Right lobe of liver (tissue), 6 donors: ENCODE measurements at places on chromosomes 1 and 21.

DNA sequence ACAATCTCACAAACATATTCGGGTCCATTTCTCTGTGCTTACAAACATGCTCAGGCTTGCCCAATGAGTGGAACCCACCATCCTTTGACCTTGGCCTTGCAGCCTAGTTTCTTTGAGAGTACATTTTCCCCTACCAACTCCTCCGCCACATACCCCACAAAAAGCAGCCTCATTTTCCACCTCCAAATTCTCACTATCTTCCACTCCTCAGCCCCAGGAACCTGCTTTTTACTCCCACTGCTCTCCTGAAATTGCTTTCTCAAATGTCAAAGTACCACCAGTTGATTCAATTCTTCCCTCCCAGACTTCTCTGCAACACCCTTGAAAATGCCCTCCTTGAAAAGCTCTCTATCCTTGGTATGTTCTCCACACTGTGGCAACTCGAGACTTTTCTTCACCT lies 103.8 kb downstream of the RUNX1 start:
- no peak for DNase-seq

- DNase-seq = no peak
Measured at GRCh38 chr1:68199603-68200002, 32.7 kb downstream of the WLS start.

DNA sequence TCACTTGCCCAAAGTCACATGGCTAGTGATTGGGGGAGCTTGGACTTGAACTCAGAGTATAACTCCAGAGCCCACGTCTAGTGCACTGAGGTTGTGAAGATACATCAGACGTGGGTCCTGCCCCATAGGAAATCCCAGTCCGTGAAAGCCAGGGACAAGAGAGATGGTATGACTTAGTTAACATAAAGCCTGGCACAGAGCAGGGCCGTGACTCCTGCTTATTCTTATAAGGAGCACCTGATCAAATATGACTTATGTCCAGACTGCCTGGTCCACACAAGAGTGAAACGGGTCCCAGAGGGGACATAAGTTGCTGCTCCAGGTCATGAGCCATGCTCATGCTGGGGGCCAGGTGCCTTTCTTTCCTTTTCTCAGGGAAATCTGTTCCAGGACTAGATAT lies 166.3 kb upstream of the USP24 start:
- no peak for DNase-seq

DNA sequence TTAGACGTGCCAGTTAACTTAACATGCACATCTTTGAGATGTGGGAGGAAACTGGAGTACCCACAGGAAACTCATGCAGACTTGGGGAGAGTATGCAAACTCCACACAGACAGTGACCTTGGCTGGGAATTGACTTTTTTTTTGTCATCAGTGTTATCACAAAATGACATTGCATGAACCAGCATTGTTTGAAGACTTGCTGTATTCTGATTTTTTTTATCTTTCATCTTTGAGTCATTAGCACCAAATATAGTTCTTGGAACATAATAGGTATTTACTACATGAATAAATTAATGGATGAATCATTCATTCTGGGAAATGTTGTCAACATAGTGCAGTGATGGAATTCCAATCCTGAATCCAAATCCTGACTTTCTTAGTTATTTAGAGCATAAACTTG lies 77.0 kb downstream of the ATF6 start:
- DNase-seq = no peak

DNA sequence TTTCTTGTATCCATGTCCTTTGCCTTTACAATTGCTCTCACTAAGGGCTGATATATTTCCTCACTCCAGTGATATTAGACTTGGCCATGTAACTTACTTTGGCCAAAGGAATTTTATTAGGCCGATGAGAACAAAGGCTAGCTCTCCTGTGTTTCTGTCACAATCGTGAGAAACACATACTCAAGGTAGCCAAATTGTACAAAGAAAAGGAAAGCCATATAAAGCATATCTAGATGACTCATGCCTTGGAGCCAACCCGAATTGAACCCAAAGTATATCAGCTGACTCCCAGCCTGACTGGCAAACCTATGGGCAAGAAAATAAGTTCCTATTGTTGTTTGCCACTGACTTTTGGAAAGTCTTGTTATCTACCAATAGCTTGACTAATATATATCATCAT lies 371.7 kb upstream of the LRRC7 start:
- DNase-seq = no peak

DNA sequence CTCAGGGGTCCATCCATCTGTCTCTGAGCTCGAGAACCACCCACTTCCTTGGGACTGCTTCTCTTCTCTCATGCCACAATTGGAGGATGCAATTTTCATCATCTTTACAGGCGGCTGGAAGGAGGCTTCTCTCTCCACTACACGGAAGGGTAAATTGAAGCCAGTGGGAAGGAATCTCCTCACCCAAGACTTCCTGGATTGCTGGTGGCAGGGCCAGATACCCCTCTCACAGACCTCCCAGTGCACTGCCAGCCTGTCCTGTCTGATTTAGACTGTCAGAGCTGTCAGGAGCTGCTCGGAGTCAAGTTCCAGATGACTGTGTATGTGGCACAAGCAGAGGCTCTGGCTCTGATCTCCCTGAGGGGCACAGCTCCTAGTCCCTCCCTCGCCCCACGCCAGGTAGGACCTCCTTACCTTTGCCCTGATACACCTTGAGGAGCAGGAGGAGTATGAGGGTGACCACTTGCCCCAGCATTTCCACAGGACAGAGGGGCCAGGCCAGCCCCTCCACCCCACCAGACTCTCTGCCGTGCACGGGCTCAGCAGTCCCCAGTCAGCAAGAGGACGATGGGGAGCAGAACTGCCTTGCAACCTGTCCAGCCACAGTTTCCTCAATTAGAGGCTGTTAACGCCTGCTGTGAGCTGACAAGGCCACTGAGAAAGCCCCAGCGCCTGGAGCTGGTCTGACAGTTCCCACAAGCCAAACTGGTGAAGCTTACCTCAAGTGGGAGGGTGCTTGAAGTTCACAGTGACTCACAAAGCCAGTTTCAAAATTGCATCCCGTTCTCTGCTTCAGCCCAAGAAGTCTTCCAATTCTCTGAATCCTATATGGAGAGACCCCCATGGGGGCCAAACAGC lies at the start of gene CD244:
CD244 (minus strand) TSS at position 685 of the 858 bp plus-strand sequence; CDS start at position 475, 210 bp downstream.
- no peak for DNase-seq

- no peak for DNase-seq
Measured at GRCh38 chr1:185627171-185627570, 107.0 kb upstream of the HMCN1 start.

DNA sequence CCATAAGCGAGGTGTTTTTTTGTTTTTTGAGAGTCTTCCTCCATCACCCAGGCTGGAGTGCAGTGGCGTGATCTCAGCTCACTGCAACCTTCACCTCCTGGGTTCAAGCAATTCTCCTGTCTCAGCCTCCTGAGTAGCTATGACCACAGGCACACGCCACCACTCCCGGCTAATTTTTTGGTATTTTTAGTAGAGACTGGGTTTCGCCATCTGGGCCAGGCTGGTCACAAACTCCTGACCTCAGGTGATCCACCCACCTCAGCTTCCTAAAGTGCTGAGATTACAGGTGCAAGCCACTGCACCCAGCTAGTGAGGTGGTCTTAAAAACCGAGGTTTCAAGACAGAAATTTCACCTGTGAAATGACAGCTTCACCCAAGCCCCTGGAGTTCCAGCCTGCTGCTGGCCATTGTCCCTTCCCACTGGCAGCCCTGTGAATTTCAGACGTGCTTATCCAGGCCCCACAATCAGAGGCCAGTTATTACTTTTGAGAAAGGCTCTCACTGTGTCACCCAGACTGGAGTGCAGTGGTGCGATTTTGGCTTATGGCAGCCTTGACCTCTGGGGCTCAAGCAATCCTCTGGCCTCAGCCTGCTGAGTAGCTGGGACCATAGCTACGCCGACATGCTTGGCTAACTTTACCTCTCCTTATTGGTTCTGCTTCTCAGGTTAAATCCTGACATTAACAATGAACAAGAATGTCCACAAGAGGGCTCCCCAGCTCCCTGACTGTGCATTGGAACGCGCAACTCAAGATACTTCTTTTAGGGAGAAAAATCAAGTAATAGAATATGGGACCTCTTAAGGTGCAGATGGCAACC lies 19.4 kb downstream of the ENO1 start:
- DNase-seq = no peak

DNA sequence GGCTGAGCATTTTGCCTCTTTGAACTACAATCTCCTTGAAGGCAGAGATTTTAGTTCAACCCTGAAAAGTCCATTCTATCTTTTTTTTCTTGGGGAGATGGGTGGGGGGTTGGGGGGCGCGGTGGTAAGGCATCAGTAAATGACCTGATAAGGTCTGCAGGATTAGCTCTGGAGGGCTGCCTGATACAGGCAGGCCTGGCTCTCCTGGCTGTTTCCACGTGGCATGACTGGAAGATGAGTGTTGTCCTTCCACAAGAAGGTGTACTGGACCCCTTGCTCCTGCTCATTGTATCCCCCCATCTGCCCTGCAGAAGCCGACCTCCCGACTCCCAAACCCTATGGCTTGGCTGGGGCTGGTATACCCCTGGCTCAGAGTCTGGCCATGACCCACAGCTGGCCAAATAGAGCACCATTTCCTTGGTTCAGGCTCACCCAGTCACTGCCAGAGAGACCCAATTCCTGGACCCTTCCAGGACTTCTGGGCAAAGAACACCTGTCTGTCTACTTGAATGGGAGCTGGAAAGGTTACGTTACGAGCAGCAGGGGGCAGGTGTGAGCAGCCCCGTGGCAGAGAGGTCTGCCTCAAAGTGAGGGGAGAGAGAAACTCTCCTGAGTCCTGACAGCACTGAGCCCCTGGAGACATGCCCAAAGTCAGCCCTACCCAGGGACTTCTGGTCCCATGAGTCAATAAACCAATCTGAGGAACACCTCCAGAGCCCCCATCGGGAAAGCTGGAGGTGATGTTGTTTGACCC lies 17.0 kb downstream of the DHRS3 start:
- peak; percentile 58 for DNase-seq

DNA sequence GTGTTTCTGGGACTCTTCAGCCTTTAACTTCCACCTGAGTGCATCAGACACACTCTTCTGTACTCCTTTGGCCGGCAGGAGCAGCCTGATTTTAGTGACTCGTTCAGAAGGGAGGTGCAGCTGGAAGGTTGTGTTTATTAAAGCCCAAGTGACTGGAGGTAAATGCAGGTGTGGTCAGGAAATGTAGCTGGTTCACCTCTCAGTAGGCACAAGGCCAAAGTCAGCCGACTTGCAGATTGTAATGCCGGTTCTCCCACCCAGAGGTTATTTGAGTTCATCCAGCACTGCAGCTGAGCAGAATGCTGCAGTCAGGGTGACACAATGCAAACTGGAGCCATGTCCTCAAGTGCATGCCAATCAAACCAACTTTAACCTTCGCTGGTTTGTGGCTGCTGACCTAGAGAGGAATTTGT lies 91.5 kb downstream of the SPATA46 start:
- DNase-seq = peak; percentile 68

DNA sequence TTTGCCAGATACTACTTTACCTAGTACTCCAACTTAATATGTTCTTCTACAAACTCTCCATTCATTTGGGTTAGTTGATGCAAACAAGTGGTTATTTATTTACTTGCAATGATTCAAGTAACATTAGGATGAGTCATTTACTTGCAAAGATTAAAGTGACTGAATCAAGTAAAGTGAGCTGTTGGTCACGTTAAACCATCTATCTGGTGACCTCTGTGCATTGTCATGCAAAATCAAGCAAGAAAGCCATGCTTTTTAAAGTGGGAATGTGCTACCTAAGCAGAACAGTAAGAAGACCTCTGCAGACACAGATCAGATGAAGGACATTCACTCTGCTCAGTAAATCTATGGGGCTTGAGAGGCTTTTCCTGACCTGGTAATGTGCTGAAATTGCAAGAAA lies 254.7 kb downstream of the LRRIQ3 start:
- no peak for DNase-seq

DNA sequence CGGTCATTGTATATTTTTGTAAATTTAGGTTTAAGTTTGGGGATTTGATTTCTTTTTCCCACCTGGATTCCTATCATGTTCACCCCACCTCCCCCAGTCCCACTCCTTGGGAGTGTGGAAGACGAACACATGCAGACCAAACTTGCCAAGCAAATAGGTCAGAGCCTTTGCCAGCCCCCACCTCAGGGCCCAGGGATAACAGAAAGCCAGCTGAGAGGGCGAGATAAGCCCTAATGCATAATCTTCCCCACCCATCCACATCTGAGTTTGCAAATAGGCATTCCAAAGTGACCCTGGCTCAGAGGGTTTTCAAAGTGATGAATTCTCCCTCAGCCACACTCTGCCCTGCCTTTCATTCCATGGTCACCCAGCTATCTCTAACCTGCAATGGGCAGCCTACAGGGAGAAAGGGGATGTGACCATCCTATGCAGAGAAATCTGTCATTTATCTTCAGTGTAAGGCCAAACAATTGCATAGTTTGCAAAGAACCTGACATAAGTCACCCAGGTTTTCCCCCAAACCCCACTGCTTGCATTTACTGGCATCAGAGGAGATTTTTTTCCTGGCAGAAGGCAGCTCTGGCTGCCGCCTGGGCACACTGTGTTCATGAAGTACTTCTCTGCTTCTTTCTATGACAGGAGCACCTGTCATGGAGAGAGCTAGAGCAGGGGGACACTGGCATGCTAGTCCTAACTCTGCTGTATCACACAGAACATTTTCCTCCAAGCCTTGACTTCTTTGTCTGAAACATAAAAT lies 69.0 kb upstream of the NFIA start:
- no peak for DNase-seq

DNA sequence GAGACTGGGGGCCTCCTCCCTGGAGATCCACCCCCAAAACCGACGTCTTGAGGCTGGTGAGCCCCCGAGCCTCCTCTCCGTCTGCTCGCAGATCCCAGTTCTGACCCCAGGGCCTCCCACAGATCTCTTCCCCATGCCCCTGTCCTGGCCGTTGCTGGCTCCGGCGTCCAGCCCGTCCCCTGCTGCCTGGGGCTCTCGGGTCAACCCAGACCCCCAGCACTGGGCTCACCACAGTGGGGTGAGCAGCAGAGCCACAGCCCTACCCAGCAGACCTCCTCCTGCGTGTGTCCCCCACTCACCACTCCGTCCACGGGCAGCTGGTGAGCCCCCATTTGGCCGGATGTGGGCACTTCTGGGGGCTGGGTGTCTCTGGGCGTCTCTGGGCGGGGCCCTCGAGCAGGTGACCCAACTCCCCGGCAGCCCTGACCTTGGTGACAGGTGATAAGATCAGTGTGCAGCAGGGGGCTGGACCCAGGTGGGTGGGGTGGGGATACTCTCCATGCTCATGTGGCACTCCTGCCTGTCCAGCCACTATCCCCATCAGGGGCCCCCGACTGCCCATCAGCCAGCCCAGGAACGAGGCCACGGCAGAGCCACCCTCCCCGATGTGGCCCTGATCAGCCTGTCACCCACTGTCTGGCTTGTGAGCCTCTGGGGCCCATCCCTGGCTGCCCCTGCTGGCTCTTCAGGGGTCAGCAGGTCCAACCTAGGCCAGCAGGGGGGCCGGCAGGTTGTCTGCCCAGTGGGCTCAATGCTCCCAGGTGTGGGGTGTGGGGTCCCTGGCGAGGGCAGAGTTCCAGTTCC lies 709 bp downstream of the TNFRSF14 start:
- peak; percentile 72 for DNase-seq

- DNase-seq = no peak
Measured at GRCh38 chr1:247373721-247374141, 42.1 kb upstream of the ZNF496 start.

- no peak for DNase-seq
Measured at GRCh38 chr1:65505547-65506300, 85.3 kb downstream of the LEPR start.
